Bone marrow (tissue), 2 donors: ENCODE measurements at places on chromosomes 2 and 18.

- no peak for DNase-seq
These were observed 80.8 kb downstream of the GAREM1 start for GRCh38 chr18:32389858-32390257.

DNA sequence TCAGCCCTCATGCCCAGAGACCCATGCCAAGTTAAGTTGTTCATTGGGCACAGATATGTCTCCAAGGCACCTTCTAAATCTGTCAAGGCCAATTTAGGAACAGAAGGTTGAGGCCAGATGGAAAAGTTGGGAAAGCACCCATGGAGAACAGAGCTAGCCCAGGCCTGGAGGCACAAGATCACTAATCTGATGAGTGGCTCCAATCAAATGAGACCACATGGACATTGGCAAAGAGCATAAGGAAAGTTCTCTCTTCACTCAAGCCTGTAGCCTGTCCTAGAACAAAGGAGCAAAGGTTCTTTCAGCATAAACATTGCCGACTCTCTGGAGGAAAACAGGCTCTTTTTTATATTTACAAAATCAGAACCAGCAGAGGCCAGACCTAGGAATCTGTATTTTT lies 154.8 kb downstream of the RNF152 start:
- DNase-seq: no peak

DNA sequence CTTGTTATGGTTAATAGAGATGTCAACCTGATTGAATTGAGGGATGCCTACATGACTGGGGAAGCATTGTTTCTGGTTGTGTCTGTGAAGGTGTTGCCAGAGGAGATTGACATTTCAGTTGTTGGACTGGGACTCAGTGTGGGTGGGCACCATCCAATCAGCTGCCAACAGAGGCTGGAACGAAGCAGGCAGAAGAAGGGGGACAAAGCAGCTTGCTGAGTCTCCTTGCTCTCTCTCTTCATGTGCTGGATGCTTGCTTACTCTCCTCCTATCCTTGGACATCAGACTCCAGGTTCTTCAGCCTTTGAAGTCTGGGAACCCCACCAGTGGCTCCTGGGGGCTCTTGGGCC lies 22.2 kb upstream of the SMAD4 start:
- DNase-seq: no peak

DNA sequence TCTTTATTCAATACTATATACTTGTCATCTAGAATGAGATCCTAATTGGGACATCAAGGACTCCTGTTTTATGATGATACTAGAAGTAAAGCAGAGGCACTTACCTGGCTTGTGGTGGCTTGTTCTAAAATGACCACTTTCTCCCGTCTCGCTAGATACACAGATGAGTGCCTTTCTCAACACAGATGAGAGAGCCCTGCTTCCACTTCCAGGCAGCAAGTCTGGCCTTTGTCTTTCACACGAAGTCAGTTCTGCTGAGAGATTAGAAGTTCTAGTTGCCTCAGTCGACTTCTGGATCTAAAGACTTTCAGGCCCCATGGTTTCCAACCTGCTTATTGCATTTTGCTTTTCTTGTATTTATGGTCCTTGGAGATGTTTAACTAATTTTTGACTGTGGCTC lies 70.3 kb downstream of the PPP1R1C start:
- no peak for DNase-seq

- no peak for DNase-seq
These were observed 152.2 kb upstream of the CRIM1 start for GRCh38 chr2:36203366-36203765.
